Fibroblast of the conjunctiva (primary cell): ENCODE measurements at places on chromosomes 6 and 20.

DNA sequence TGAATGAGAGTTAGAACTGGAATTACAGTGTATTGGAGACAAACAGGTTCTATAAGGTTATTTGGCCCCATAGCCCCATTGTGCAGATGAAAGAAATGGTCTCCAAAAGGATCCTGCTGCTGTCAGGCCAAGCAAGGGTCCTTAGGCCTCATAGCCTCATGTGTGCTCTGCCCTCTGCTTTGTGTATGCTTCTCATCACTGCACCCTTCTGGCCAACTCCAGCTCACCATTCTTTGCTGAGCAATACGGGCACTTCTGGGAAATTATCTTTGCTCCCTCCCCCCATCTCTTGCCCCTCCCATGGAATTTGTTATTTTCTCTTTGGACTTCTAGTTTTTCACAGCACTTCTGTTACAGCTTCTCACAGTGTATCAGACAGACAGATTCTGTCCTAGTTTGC lies 298.8 kb downstream of the FOXA2 start:
- DNase-seq, result no peak

- no peak for DNase-seq
Observed at GRCh38 chr20:15546525-15547023, 1026.7 kb downstream of the KIF16B start.

GRCh38 chr6:160198606-160199211 lies 59.9 kb downstream of the SLC22A2 start:
- no peak for DNase-seq

- DNase-seq, result no peak
Observed at GRCh38 chr20:35451295-35451694, 4.1 kb upstream of the CEP250 start.

- DNase-seq, result no peak
Observed at GRCh38 chr6:116060572-116061283, at the start of gene FRK. Gene FRK, minus strand, starts transcription at chr6:116060891. Its CDS starts 580 bp downstream, at chr6:116060311.

DNA sequence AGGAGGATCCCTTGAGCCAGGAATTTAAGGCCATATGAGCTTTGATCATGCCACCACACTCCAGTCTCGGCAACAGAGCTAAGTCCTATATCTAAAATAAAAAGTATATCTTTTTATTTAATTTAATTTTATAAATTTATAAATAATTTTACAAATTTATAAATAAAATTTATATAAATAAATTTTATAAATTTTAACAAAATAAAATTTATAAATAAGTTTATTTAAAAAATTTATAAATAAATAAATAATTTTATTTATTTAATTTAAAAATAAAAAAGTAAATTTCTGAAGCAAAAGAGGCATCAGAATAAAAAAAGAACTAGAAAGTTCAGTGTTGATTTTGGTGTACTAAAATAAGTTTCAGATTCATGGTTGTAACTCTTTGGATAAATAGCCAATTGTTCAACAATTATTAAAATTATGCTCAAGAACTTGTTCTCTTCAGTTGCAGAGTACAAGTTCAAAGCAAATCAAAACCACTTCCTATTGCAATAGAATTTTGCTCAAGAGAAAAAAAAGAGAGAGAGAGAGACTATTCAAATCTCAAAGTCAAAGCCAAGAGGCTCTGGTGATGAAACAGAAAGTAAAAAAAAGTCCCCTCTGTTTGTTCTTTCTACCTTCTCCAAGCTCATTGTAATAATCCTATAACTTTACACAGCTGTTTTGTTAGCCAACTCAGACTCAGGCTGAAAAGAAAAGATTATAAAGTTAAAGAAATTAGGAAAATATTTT lies 547.5 kb upstream of the ADGRB3 start:
- peak; percentile 20 for DNase-seq

- no peak for DNase-seq
Observed at GRCh38 chr6:170415318-170415717, 108.8 kb downstream of the FAM120B start.

- DNase-seq, result no peak
Observed at GRCh38 chr6:168223755-168224154, 95.8 kb downstream of the DACT2 start.
